ENCODE measurements at places on chromosomes 2 and 18.

DNA sequence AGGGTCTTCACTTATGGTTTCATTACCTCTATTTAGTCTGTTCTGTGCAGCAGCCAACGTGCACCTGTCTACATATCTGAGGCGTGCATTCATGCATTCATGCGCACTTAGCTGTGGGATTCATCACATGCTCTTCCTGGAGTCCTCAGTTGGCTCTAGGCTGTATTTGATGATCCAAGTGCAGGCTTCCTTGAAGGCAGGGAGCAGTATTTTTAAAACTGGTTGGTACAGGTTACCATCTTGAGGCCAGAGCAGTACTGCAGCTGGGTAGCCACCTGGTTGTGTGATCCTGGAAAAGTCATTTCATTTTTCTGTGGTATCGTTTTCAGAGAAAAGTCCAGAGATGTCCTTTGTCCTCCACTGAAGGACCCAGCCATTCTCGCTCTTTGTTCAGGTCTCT lies 109.8 kb downstream of the EN1 start:
- DNase-seq: no peak
- H3K27me3 ChIP-seq: no peaks in the 10 kb centered on the region
- H3K4me1 ChIP-seq: no peaks in the 10 kb centered on the region
- no peak overlapping the region for H3K27ac ChIP-seq
- no peak overlapping the region for H3K4me3 ChIP-seq
- no peaks in the 10 kb centered on the region for H3K36me3 ChIP-seq

GRCh38 chr2:15832030-15832709 lies 108.2 kb upstream of the MYCN start:
- H3K4me1 ChIP-seq: no peaks in the 10 kb centered on the region
- DNase-seq: no peak
- H3K4me3 ChIP-seq: no peak overlapping the region
- H3K36me3 ChIP-seq: no peaks in the 10 kb centered on the region

- DNase-seq: no peak
- peaks cover 53% of the 10 kb centered on the region for H3K27me3 ChIP-seq
- H3K4me1 ChIP-seq: no peaks in the 10 kb centered on the region
- no peaks in the 10 kb centered on the region for H3K36me3 ChIP-seq
These were observed 5.5 kb downstream of the TNFRSF11A start for GRCh38 chr18:62330650-62331049.

GRCh38 chr2:127220768-127221527 lies 849 bp upstream of the CYP27C1 start:
- no peak for DNase-seq
- no peak overlapping the region for H3K27ac ChIP-seq
- H3K36me3 ChIP-seq: no peaks in the 10 kb centered on the region
- H3K4me3 ChIP-seq: no peak overlapping the region

DNA sequence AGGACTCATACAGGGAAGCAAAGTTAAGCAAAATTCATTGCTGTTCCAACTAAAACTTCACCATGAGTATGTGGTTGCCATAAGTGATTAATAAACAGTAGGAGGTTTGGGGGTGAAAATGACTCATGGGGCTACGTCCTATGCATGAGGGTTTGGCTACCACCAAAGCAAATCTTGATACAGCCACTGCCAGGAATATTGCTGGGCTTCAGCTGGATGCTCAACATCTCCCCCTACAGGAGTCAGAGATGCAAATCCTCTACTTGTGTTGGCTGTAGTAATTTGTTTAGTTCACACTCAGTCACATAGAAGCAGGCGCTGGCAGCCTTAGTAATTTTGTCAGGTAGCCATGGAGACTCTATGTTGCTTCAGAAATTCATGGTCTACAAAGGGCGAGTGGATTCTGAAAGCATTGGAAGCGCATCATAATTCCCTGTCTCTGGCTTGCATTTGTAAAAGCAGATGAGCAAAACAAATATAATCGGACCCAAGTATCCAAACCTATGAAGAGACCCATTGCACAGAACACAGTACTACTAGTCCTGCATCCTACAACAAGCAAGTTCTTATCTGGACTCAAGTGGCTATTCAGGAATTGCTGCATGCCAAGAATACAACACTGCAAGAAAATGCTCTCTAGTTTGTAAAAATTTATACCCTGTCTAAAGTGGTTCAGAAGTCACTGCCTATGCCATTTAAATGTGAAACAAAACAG lies 76.0 kb downstream of the CD28 start:
- no peak overlapping the region for H3K4me3 ChIP-seq
- no peaks in the 10 kb centered on the region for H3K36me3 ChIP-seq
- H3K27ac ChIP-seq: peak overlapping the region; percentile 23
- DNase-seq: no peak

DNA sequence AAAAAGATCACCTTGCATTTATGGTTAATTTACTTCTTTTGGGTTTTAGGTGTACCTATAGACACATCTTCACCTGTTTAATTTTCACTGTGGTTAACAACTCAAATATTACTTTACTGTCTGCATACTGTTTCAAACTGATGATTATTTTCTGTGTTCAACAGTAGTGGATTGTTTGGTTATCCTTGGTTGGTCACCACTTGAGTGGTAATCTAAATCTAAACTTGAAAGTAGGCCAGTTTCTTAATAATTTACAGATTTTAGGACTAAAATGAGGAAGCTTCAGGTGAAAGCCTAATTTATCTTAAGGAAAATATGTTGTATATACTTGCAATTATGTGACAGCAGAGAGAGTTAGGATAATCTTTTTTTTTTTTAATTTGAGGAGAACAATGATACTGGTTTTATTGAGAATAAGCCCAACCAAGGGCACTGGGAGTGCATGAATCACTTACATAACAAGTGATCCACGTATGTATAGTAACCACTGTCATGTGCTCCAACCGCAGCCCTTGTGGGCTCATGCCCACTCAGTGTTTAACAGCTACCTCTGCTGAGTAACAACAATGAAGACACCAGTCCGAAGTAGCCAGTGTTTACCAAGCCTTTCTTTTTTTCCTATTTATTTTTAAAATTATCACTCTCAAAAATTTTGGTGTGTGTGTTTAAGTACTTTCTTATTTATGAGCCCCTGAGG lies 31.0 kb upstream of the WDSUB1 start:
- no peak overlapping the region for H3K27ac ChIP-seq
- no peak for DNase-seq
- H3K4me3 ChIP-seq: no peak overlapping the region
- no peaks in the 10 kb centered on the region for H3K27me3 ChIP-seq

GRCh38 chr2:128394007-128394730 lies 75.5 kb upstream of the HS6ST1 start:
- no peak overlapping the region for H3K27ac ChIP-seq
- no peaks in the 10 kb centered on the region for H3K4me1 ChIP-seq
- no peak for DNase-seq
- H3K4me3 ChIP-seq: no peak overlapping the region
- H3K27me3 ChIP-seq: no peaks in the 10 kb centered on the region
- no peaks in the 10 kb centered on the region for H3K36me3 ChIP-seq
